ENCODE measurements at places on chromosomes 7 and 10.

- peak; percentile 78 for DNase-seq
These were observed 96.3 kb downstream of the CPED1 start for GRCh38 chr7:121084748-121085336.

GRCh38 chr10:97889461-97890265 lies 40.0 kb downstream of the GOLGA7B start:
- DNase-seq: peak; percentile 91

DNA sequence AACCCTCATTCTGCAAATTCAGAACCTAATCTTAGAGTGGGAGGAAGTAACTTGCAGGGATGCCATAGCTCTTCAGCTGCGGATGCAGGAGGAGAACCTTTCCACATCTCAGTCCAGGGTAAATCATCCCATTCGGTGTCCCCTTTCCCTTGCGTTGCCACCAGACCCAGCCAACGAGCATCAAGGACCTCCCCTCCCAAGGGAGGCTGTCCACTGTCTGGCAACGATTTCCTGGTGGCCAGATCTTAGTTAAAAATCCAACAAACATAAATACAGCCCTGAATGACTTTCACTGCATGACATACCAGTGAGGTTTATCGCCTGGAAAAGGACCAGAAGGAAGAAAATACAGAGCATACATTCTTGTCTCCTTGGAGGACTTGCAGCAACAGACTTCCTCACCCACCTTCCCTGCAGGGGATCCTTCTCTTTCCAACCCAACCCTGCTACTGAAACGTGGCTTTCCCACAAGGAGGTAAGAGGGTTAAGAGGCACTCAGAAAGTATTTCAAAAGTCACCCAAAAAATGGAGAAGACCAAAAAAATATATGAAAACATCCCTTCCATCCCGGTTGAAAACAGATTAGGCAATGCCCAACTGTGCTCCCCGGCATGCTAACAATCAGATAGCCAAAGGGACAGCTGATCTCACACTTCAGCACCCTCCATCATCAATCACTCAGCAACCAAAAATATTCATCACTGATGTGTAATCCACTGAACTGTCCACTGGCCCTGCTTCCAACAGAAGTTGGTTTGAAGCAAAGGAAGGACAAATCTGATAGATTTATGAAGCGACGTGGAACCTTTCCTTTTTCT lies 206.6 kb downstream of the TNS3 start:
- DNase-seq: peak; percentile 83

DNA sequence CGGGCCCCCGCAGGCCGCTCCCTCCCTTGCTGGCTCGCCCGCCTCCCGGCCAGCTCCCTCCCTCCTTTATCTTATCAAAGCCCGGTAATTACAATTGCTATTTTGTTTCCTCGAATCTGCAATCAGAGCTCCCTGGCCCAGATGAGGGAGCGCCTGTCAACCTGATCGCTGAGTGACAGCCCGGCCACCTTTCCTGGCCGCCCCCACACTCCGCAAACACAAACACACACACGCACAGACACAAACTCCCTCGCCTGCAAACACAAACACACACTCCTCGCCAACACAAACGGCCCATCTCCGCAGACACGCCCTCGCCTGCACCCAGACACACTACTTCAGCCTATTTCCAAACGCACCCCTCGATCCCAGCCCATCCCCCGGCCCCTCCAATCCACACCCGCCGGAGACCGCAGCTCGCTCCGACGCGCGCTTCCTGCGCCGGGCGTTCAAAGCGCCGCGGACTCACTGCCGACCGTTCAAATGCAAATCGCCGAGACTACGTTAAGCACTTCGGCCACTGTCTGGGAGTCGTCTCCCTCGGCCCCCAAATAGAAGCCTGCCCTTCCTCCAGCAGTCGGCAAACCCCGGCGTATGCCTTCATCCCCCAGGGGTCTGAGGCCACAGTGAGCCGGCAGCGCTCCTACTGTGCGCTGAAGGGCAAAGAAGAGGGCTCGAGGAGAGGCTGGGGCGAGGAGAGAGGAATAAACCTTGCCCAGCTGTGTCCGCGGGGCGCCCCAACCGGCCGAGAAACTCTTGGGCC lies 3.0 kb upstream of the FGF8 start:
- no peak for DNase-seq

DNA sequence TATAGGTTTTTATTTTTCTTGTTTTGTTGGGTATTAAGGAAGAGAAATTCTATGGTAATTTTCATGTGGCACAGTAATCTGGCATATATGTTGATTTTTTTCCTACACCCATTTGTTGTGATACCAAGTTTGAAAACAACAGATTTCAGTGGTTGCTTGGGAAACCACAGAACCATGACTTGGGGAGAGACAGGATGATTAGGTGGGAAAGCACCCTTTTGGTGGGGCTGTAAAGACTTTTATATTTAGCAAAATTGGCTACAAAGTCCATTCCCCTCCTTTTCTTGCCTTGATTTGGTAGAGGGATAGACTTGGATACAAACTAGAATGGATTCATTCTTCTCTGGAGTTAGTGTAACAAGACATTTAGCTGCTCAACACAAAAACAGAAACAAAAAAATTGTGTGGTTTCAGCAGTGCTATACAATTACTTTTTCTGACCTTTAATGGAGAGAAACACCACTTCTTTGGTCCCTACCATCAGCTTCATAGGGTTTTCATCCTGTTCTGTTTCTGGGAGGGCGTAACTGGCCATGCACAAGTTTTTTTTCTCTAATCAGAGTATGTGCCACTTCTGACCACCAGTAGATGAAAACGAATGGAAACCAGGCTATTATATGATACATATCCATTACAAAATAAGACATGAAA lies 52.7 kb downstream of the FIGNL1 start:
- no peak for DNase-seq

GRCh38 chr7:20479706-20480105 lies 135.8 kb upstream of the ABCB5 start:
- no peak for DNase-seq

GRCh38 chr10:62754963-62755362 lies 49.6 kb upstream of the ADO start:
- DNase-seq: no peak

- no peak for DNase-seq
These were observed 1.3 kb downstream of the IFIT2 start for GRCh38 chr10:89303161-89303560.

DNA sequence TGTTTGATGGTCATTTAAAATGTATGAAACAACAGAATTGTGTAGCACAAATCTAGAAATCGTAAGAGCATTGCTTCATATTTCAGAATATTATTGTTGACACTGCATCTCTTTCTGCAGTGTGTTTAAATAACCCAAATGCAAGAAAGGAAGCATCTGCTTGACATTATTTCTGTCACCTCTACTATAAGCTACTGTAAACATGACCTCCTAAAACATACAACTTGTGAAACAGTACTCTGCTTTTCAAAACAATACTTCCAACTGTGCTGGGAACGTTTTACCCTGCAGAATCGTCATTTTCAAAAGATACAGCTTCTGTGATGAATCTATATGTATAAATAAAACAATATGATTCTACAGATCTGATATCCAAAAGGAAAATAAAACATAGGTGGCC lies 82.0 kb downstream of the RNF133 start:
- DNase-seq: no peak

DNA sequence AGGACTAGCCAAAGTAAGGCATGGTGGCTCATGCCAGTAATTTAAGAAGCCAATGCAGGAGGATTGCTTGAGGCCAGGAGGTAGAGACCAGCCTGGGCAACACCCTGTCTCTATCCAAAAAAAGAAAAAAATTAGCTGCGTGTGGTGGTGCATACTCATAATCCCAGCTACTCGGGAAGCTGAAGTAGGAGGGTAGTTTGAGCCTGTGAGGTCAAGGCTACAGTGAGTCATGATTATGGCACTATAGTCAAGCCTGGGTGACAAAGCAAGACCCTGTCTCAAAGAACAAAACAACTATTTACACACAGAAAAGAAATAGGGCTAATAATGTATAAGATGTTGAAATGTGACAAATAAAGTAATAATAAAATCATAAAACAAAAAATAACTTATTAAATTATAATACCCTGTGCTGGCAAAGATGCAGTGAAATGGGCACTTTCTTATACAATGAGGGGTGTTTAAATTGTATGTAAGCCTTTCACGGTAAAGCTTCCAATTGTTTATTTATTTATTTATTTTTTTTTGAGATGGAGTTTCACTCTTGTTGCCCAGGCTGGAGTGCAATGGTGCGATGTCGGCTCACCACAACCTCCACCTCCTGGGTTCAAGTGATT lies 175.2 kb downstream of the TPST1 start:
- no peak for DNase-seq

GRCh38 chr10:46229144-46229563 lies 57.6 kb upstream of the ANTXRL start:
- DNase-seq: peak; percentile 21

DNA sequence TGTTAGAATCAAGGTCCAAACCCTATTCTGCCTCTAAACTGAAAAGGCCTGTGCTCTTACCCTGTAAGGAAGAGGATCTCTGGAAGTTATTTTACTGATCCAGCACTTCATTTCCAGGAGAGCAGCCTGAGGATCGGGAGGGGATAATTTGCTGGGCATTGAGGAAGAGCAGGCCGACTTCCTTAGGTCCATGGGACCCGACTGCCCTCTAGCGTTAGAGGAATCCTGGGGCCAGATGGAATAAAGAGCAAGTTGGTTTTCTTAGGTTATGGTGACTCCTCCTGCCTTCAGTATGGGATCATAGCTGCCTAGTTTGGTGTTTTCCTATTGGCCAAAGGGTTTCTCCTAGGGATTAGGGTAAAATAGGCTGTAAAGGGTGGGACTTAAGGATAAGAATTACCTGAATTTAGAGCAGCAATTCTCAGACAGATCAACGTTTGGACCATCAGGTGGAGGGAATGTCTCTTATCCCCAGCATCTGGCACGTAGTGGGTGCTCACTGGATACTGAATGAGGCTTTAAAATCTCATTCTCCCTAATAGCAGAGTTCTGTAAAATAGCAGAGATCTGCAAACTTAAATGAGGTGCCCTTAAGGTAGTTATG lies 40.0 kb upstream of the SORBS1 start:
- DNase-seq: peak; percentile 87

GRCh38 chr7:55887821-55888247 lies 578 bp downstream of the ZNF713 start:
- no peak for DNase-seq

GRCh38 chr7:1914743-1915142 lies 244.7 kb downstream of the ELFN1 start:
- DNase-seq: no peak

GRCh38 chr7:128427289-128427891 lies 17.6 kb upstream of the IMPDH1 start:
- peak; percentile 58 for DNase-seq

DNA sequence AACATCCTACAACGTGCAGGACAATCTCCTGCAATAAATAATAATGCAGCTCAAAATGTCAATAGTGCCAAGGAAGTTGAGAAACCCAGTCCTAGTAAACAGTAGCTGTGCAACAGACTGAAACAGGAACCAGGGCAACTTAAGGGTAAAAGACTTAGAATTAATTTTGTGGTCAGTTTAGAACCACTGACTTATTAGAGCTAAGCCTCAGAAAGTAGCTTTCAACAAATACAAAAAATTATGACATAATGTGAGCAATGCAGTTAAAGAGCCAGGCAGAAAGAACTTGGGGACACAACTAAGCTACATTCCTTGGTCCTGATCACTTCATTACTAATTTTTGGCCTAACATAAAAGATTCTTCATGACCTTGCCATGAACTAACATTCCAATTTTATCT lies 195.4 kb downstream of the MACC1 start:
- DNase-seq: peak; percentile 34

DNA sequence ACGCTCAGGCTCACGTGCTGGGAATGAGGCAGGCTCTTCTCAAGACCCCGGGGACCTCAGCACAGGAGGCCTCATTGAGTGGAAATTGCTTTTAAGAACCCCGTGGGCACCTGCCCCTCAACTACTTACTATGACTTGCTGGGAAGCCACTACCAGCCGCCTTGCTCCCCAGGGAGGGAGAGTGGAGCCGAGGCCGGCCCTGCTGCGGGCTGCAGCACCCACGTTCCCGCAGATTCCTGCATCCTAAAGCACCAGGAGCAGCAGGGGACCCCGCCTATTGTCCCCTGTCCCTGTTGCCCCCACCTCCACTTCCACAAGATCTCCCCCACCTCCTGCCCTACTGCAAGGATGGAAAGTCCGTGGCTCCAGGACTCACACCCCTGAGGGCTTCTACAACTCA lies 541.6 kb upstream of the PFKP start:
- DNase-seq: no peak

- no peak for DNase-seq
These were observed 46.2 kb downstream of the ZNF277 start for GRCh38 chr7:112252691-112253090.

- DNase-seq: no peak
These were observed 15.5 kb upstream of the PHYH start for GRCh38 chr10:13315361-13315760.

GRCh38 chr7:29987083-29987482 lies 2.5 kb downstream of the SCRN1 start:
- peak; percentile 44 for DNase-seq

DNA sequence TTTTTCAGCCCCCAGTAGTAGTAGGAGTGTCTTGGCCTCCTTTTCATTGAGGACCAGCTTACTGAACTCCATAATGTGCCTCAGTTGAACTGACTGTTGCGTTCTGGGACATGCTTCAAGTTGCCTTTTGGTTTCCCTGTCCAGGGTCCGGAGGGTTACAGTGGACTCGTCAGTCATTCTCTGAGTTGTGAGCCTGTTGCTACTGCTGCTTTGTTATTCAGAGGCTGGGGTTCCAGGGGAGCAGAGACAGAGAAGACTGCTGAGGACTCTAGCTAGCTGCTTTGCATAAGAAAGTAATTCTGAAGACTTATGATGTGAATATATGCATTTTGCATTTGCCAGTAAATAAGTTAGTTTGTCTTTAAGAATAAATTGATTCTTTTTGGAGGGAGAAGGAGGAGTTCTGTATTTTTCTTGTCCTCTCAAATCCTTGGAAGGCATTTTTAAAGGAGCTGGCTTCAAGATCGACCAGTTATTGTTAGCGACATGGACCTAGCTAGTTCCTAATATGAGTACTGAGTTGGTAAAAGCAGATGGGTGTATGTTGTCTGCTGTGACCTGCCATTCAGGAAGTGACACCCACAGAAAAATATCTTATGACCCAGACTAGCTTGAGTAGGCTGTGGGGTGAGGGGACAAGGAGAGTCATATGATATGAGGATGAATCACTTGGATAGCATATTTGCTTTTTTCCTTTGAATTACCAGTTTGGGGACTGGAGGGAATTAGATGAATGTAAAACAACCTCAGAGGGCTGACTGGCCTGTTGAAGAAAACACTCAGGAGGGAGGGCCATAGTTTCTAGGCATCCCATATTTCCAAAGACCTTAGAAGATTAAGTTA lies 8.3 kb downstream of the PI4K2A start:
- DNase-seq: peak; percentile 73

GRCh38 chr10:25487266-25487665 lies 312.5 kb downstream of the GPR158 start:
- no peak for DNase-seq

- no peak for DNase-seq
These were observed 107.3 kb downstream of the PTPRE start for GRCh38 chr10:128014236-128014635.

- no peak for DNase-seq
These were observed 171.4 kb downstream of the SFMBT2 start for GRCh38 chr10:7239312-7239985.

DNA sequence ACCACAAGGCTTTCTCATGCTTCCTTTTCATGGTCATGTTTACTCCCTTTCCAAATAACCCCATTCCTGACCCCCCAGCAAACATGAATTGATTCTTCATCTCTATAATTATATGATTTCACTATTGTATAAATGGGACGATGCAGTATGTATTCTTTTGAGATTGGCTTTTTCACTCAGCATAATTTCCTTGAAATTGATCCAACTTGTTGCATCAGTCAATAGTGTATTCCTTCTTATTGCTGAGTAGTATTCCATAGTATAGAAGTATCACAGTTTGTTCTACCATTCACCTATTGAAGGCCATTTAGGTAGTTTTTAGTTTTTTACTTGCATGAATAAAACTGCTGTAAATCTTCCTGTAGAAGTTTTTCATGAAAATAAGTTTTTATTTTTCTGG lies 264.7 kb downstream of the BAMBI start:
- no peak for DNase-seq
